Inflammatory macrophage treated with lipopolysaccharide for 1 hour (primary cell): ENCODE measurements at places on chromosomes 11 and 22.

- peak; percentile 49 for DNase-seq
These were observed 747 bp downstream of the NXF1 start for GRCh38 chr11:62804310-62805075.

DNA sequence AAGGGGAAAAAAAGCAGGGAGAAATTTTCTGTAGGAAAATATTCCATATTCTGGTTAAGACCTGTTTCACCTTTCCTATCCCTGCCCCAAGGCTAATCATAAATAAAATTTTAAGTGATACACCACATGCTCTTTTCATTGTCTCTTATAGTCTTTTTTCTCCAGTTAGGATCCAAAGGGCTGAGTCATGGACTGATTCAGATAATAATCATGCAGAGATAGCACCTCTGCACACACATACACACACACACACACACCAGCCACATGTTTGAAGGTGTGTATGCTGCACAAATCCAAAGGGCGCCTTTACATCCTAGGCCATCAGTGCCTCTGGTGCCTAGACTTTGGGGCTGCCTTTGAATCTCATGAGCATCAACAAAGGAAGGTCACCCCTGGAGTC lies 35.5 kb upstream of the CWF19L2 start:
- no peak for DNase-seq

GRCh38 chr11:27468995-27469695 lies 3.4 kb downstream of the LGR4 start:
- DNase-seq: no peak

DNA sequence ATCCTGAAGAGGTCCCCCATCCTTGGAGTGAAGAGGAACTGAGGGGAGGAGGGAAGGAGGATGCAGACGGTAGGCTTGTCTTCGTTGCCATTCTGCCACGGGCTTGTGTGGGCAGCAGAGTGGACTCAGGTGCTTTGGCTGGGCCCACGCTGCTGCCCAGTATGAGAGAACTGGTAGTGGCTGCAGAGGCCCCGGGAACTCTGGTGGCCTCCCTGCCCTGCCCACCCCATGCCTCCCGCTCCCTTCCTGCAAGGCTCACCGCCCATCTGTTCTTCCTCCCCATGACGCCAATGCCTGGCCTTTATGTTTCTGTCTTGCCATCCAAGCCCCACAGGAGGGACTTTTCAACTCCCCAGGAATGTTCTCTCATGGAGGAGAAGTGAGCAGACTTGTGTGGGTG lies 157.4 kb downstream of the DSCAML1 start:
- no peak for DNase-seq

- DNase-seq: no peak
These were observed 1.4 kb downstream of the PATZ1 start for GRCh38 chr22:31344578-31345330.

- DNase-seq: no peak
These were observed 8.7 kb downstream of the OR51B4 start for GRCh38 chr11:5293028-5293427.

GRCh38 chr22:45094081-45094720 lies 69.5 kb upstream of the NUP50 start:
- no peak for DNase-seq

DNA sequence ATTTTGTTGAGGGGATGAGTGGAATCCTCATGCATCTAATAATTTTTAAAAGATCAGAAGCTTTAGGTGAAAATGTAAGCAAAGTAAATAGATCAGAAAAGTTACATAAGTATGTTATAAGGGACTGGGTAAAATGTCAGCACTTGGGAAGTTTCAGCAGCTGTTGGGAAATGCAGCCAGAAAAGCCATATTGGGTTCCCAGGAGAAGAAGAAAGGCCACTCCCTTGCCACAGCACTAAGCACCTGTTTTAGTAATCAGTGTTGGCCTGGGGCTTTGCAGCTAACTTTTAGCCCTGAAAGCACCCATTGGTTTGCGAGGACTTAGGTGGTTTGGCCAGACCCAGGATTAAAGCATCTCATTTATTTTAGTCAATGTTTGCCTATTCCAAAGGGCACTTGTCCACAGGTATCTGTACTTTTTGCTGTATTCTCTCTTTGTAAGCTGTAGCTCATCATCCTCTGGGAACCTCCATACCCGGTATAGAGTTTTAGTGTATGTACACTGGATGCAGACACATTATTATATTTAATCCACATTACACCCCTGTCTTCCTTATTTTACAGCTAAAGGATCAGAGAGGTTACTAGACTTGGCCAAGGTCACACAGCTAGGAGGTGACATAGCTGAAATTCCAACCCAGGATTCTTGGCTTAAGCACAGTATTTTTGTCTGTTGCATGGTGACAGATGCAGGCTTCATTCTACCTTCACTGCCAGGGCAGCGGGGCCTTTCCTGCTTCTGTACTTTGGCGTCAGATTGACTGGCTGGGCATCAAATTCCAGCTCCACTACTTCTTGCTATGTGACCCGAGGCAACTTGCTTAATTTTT lies 127.7 kb upstream of the SESN3 start:
- peak; percentile 23 for DNase-seq

DNA sequence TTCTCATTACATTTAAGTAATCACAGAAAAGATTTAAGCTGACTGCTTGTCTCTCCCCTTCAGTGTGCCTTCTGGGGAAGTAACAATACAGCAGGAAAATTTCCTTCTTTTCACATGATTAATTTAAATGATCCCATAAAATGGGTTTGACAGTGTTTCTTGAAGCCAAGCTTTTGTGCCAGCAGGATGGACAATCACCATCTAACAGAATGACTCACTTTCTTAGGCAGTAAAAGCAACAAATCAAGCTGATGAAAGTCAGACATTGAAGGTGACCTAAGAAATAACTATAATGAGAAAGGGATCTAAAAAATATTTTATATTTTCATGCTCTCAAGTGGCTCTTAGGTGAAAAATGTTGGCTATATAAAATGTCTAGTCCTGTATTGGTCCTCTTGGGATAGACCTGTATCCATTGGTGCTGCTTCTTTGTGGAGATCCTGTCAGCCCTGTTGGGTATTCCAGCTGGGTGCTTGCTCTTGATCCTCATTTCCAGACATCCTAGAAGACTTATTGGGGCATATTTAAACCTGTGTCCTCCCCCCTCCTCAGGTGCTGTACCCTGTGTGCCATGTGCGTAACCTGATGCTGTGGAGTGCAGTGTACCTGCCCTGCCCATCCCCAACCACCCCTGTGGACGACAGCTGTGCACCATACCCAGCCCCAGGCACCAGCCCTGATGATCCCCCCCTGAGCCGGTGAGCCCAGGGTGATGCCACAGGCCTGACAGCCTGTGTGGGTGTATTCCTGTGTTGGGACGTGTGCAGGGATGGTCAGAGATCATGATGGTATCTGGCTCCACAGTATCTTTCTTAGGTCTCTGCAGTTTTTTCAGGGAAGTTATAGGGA lies 62.7 kb upstream of the HORMAD2 start:
- no peak for DNase-seq

DNA sequence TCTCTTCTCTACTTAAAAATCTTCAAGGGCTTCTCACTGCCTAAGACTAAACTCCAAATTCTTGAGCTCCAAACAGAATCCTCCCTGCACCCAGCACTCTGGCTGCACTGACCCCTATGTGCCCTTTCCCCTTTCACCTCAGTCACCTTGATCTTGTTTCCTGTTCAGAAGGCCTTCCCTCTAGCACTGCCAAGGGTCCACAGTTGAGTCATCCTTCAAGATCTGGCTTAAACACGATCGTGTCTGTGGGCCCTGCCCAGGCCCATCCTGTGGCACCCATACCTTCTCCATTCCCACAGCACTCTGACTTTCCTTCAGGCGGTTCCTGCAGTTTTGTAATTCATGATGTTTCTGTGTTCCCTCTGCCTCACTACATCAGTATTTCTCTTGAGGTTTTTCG lies 129.2 kb downstream of the ARL14EP start:
- DNase-seq: no peak

GRCh38 chr22:21726650-21727049 lies 8.9 kb downstream of the YPEL1 start:
- DNase-seq: no peak

- DNase-seq: peak; percentile 87
These were observed 7.1 kb downstream of the PRPF19 start for GRCh38 chr11:60899046-60899936.

GRCh38 chr11:110311783-110312579 lies 15.6 kb upstream of the RDX start:
- peak; percentile 90 for DNase-seq

GRCh38 chr11:18523084-18523483 lies 3.7 kb downstream of the TSG101 start:
- no peak for DNase-seq

DNA sequence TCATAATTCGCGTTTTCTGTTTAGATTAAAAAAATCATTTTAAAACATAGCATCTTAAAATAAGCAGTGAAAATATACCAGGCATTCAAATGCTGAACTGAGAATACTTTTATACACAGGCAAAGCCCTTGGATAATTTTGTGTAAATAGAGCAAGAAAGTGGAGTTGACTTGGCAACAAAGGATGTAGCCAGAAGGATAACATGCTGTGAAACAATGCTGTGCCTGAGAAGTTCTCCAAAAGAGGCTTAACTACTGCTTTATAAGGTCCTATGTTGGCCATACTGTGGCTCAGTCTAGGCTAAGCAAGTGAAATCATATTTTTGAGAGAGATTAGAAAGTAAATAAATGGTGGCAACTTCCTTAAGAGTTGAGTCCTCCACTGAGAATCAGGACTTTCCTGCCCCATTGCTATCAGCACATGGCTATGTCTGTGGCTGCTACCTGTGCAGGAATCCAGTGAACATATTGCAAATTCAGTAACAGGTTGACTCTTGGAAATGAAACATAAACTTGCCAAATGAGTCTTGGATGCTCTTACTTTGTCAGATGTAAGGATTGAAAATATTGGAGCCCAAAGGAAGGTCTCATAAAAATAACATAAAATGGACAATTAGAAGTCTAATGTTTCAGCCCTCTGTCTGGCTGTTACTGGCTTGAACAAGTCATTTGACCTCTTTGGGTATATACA lies 448.9 kb downstream of the LRRC4C start:
- no peak for DNase-seq

DNA sequence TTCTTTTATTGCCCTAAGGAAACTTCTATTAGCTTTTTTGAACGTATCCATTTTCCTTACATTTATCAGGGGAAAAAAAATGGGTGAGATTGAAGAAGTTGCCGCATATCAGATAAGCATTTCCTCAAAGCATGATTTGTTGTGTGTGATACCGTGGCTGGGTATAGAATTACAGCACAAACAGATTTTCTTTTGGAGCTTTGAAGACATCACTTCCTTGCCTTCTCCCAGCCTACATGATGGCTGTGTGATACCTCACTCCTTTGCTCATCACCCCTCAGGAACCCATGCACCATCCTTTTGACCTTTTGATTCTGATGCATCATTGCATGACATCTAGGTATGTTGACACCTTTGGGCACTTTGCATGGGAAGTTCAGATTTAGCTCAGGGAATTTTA lies 1155.3 kb downstream of the BRD1 start:
- DNase-seq: no peak

- no peak for DNase-seq
These were observed 49.9 kb upstream of the CAPRIN1 start for GRCh38 chr11:34001557-34002064.

- DNase-seq: peak; percentile 26
These were observed 52.9 kb downstream of the SYT13 start for GRCh38 chr11:45233121-45233803.

DNA sequence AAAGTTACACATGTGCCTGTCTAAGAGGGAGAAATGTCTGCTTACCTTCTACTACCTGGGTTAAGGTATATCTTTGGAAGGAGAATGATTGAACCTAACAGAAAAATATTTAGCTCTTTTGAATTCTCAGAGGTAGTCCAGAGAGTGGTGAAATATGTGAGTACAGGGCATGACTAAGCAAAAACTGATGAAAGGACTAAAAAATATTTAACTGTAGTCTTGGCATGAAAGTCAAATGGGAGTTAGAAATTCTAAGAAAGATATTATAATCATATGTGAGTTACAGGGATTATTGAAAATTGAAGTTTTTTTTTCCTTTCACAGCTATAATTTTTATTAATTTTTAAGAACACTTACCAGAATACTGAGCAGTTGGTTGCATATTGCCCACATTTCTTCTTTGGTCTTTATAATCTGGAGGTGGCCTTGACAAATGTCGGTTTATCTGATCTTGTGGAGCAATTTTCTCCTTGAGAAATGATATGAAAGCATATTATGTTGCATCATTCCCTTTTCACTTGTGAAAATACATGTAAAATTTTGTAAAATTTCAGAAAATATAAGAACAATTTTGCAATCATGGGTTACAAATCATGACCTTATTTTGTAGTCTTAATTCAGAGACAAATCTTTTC lies 61.4 kb upstream of the MTMR2 start:
- peak; percentile 44 for DNase-seq

DNA sequence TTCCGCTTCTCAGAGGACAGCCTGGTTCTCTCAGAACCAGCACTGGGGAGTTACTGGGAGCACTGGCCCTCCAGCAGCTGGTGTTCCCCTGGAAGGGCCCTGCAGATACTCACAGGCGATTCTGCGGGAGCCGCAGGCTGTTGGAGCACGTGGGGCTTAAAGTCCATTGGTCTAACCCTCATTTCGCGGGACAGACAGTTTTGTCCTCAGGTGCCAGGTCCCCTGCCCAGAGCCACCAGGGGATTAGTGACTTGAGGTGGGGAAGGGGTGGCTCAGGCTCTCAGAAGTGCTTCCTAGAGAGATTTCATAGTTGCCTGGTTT lies 53.9 kb downstream of the CACNA1I start:
- no peak for DNase-seq

GRCh38 chr11:68509066-68509465 lies 48.5 kb downstream of the PPP6R3 start:
- no peak for DNase-seq

DNA sequence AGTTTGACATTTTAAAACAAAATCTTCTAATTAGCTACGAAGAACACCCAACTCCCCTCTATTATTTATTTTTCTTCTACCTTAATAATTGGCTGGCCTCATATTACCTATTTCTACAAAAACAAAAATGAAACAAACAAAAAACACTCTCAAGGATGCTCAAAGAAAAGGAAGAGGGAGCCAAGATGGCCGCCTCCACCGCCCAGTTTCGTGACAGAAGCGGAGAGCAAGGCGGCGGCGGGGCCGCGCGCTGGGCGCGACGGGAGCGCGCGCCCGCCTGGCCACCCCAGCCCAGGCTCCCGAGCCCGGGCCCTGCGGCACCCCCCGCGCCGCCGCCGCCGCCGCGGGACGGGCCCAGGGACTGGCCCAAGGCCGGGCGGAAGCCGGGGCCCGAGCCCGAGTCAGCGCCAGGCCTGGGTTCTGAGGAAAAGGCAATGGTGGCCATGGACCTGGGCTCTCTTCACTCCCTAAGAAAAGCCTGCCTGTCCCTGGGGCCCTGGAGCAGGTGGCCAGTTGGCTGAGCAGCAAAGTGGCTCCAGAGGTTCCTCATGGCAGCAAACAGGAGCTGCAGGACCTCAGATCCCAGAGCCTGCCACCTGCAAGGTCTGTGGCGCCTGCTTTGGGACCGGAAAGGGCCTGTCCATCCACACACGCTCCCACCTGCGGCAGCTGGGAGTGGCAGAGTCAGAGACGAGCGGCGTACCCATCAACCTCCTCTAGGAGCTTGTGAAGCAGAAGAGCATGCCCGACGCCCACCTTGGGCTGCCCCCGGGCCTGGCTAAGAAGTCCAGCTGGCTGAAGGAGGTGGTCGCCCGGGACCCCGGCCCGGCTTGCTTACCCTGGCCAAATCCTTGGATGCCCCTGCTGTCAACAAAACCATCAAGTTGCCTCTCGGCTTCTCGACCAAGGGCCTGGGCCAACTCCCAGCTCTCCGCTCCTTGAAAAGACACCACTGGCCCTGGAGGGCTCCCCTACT lies 543.2 kb upstream of the CCDC179 start:
- no peak for DNase-seq
